Suppressor macrophage treated with lipopolysaccharide for 4 hours (primary cell): ENCODE measurements at places on chromosomes 1 and 21.

DNA sequence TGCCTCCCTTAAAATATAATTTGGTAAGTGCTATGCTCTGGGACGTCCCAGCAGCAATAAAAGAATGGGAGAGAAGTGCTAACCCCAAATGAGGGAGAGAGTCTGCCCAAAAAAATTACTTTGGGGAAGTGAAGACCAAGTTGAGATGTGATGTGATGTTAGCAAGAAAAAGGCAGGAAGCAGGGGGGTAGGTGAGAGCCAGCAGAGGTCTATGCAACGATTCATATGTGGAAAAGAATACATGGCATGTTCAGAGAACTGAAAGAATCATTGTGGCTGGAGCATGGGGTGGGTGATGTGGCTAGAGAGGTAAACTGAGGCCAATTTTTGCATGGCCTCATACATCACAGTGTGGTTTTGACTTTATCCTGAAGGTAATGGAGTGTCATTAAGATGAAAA lies 5.6 kb upstream of the CTPS1 start:
- DNase-seq = no peak

DNA sequence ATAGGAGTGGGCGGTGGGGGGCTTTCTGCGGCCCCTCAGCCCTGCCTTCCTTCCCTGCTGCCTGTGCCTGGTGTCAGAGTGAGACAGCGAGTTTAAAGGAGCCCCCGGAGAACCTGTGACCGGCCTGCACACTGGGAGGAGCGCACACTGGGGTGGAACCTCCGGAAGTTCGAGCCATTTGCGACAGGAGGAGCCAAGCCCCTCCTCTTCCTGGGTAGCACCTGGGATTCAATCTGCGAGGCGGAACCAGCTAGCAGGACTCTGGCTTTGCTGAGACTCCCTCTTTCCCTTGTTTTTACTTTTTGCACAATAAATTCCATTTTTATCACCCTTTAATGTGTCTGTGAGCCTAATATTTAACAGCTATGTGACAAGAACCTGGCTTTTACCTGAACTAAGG lies 540.6 kb downstream of the NPHP4 start:
- no peak for DNase-seq

GRCh38 chr21:15289896-15290841 lies 225.4 kb upstream of the NRIP1 start:
- no peak for DNase-seq

DNA sequence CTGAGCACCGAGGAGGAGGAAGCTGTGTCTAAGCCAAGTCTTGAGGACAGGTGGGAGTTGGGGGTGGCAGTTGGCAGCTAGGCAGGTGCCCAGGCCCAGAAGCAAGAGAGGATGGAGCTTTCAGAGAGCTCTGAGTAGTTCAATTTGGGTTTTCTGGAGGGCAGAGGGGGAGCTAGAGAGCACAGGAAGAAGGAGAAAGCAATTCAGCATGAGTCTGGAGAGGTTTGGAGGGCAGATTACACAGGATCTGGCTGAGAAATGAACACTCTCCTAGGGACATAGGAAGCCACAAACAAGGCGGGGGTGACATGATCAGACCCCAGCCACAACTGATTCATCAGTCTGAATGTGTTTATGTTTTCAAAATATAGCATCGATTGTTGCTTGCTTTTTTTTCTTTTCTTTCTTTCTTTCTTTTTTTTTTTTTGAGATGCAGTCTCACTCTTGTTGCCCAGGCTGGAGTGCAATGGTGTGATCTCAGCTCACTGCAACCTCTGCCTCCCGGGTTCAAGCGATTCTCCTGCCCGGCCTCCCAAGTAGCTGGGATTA lies 23.8 kb downstream of the PTPRF start:
- peak; percentile 29 for DNase-seq

GRCh38 chr1:116667078-116667574 lies 407 bp downstream of the IGSF3 start:
- no peak for DNase-seq

DNA sequence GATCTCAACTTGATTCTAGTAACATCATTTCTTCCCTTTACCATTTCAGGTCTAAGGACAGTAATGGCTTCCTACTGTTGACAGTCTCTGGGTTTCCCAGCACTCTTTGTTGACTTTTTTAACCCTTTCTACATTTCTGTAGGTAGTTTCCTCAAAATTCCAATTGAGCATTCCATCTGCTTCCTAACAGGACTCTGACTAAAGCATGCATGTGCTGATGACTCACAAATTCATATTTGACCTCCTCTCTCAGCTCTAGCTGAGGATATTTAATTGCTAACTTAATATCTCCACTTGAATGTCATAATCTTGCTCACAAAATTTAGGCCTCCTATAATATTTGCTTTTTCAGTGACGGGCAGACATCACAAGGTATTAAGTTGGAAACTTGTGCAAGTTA lies 93.3 kb upstream of the ZNHIT6 start:
- no peak for DNase-seq

DNA sequence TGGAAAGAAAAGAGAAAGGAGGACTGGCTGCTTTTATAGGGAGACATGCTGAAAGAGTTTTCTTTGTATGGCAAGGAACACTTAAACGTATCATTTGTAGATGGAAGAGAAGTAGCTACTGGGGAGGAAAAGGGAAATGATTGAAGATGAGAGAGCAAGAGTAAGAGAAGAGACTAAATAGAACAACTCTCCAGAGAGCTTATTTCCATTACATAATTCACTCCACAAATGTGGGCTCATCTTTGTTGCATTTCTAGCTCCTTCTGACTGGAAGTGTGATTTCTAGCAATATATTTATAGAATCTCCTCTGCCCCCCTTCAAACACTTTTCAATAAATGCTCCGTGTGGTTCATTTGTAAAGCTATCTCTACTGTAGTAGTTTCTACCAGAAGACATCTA lies 71.0 kb downstream of the ST6GALNAC5 start:
- no peak for DNase-seq

GRCh38 chr1:207973898-207974568 lies 63.1 kb upstream of the CD34 start:
- peak; percentile 86 for DNase-seq

DNA sequence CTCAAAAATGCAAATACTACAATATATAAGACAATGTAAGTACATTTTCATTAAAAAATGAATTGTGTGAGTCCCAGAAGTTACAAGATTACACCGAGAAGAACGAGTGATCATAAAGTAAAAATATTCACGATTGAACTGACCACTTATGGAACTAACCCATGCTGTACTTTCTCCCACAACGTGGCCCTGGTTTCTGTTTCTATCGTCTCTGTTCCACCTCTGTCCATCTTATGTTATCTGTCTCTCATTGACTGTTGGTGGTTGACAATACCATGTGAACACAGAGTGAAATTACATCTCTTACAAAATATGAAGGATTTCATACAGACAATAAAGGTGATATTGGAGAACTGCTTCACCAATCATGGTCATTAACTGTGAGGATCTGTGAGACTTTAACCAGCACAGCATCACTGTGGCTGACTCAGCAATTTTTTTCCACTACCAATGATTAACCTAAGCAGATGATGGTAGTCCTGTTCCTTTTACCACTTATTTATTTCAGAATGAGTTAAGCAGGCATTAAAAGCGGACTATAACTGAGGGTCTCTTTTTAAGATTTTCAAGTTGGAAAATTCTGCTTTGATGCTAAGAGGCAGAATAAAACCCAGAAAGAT lies 165.1 kb downstream of the TGFB2 start:
- no peak for DNase-seq

DNA sequence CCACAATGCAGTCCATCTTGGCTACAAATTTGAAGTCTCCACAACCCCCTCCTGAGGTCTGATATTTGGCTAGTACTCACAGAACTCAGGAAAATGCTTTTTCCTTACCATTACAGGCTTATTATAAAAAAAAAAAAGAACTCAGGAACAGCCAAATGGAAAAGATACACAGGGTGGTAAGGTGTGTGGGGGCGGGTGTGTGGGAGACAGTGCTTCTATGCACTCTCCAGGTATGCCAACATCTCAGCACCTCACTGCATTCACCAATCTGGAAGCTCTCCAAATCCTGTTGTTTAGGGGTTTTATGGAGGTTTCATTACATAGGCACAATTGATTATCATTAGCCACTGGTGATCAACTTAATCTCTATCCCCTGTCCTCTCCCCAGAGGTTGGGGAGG lies 126.9 kb downstream of the FAF1 start:
- no peak for DNase-seq

DNA sequence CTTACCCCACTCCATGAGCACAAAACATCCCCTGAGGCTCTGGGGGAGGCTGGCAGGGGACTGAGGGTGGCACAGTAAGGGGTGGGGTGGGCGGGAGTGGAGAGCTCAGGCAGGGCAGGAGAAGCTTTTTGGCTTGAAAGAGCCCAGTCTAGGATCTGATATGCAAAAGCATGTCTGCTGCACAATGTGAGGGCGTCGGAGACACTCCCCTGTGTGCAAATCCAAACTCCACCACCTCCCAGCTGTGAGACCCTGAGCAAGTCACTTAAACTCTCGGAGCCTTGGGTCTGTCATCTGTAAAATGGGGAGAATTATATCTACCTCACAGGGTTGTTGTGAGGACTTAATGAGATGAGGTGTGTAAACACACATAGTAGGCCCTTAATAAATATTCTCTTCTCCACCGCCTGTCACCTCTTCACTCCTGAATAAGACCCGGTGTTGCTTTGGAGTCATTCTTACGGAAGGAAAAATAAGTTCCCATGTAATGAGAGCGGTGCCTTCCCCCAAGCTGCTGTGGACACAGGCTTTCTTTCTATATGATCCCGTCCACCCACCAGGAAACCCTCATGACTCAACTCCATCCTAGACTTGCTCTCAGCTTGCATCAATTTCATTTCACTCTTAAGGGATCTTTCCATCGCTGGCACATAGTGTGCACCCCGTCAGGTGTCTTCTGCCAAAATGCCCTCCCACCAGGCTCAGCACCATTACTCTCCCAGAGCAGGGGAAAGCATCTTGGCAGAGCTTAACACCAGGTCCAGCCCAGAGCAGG lies 12.5 kb downstream of the KCNN3 start:
- no peak for DNase-seq

- no peak for DNase-seq
Observed at GRCh38 chr1:160807247-160807646, 11.3 kb downstream of the LY9 start.

- DNase-seq = no peak
Observed at GRCh38 chr1:118890851-118891384, 97.2 kb downstream of the TBX15 start.

DNA sequence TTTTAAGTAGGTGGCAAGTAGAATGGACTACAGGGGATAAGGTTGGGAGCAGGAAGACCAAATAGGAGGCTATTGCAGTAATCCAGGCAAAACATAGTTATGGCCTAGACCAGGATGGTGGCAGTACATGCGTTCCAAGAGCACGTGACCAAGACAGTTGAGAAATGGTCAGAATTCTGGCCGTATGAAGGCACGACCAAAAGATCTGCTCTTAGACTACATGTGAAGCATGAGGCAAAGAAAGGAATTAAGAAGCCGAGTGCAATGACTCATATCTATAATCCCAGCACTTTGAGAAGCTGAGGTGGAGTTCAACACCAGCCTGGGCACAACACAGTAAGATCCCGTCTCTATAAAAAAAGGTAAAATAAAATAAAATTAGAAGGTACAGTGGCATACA lies 71.3 kb downstream of the LUZP1 start:
- no peak for DNase-seq

GRCh38 chr1:53046930-53047329 lies 15.1 kb upstream of the PODN start:
- no peak for DNase-seq

GRCh38 chr1:241849345-241849695 lies 1.3 kb downstream of the EXO1 start:
- no peak for DNase-seq

GRCh38 chr1:70685300-70686286 lies 274.5 kb downstream of the CTH start:
- DNase-seq = peak; percentile 78

GRCh38 chr1:201497935-201498509 lies 8.9 kb downstream of the CSRP1 start:
- no peak for DNase-seq

DNA sequence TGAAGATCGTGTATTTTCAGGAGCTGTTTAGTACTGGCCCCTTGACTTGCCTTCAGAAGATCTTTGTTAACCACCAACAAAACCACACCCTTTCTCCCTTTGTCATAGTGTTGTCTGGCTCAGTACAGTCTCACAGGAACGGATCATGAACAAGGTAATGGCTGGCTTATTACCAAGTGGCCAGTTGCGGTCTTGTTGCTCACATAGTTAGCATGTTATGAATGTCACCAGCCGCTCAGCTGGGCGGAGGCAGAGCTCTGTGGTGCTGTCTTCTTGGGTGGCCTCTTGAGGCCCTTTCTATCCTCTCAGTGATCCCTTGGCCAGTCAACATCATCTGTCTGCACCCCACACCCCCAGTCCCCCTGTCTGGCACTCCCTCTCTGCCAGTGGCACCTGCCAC lies 21.4 kb downstream of the CNIH3 start:
- DNase-seq = no peak

- DNase-seq = peak; percentile 50
Observed at GRCh38 chr1:14599800-14600199, 1.3 kb downstream of the KAZN start.

- DNase-seq = peak; percentile 30
Observed at GRCh38 chr1:8457760-8458381, 140.0 kb downstream of the SLC45A1 start.

DNA sequence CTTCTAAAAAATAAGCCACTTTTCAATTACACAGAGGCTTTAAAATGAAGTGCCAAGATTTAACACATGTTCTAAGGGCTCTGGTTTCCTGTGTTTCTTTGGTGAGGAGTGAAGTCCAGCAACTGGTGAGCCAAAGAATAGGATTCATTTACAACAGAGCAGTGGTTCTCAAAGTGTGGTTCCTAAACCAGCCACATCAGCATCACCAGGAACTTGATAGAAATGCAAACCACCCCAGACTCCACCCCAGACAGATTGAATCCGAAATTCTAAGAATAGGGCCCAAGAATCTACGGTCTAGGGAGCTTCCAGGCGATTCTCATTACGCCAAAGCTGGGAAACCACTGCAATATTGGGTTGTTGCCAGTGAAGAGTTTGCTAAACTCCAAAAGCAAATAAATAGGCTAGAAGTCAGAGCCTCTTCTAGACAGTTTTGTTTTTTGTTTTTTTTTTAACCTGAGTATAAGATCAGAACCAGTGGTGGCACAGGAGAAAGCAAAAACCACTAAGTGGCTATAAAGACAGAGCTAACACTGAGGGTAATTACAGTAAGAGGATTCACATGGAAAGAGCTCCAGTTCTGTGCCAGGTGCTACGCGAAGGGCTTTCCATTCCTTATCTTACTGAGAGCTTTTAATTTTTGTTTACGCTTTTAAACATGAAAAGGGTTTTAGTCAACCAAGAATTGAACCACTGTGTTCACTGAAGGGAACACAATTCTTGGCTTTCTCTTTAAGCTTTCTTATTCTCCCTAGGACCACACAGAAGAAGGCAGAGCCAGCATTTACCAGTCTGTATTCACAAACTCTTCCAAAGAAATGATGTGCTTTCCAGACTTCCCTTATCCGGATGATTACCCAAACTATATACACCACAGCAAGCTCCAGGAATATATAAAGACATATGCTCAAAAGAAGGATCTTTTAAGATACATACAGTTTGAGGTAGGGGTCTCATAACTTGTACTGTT lies 42.4 kb upstream of the FMO2 start:
- DNase-seq = no peak
